ENCODE measurements at places on chromosomes 13 and 19.

- DNase-seq, result no peak
These were observed 4.3 kb downstream of the ZGLP1 start for GRCh38 chr19:10305139-10305806.

GRCh38 chr13:30129411-30129810, 177.9 kb downstream of the KATNAL1 start:
- DNase-seq, result no peak

- DNase-seq, result no peak
These were observed 636 bp upstream of the RB1 start for GRCh38 chr13:48302871-48303358.

DNA sequence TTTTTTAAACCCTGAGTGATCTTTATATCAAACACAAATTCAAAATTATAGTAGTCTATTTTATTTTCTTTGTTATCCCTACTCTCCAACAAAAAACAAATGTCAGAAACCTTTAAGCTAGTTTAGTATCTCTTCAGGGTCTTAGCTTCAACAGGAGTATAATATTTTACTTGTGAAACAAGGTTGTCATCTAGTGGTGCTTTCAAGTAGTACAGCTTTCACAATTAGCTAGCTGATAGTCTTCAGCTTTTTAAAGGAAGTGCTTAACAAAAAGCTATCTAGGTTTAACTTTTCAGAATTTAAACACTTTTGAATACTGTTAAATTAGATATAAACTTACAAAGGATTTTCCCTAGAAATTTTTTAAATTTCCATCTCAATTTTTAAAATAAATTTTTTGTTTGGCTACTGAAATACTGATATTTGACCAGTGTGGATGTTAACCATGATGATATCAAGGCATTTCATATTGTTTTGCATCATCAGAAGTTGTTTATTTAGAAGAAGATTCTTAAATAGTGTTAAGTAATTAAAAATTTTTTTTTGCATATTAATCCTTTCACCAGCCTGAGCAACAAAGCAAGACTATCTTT, 34.2 kb downstream of the TDRD3 start:
- peak; percentile 17 for DNase-seq

- DNase-seq, result no peak
These were observed 9.9 kb downstream of the ZIC5 start for GRCh38 chr13:99961636-99962035.

DNA sequence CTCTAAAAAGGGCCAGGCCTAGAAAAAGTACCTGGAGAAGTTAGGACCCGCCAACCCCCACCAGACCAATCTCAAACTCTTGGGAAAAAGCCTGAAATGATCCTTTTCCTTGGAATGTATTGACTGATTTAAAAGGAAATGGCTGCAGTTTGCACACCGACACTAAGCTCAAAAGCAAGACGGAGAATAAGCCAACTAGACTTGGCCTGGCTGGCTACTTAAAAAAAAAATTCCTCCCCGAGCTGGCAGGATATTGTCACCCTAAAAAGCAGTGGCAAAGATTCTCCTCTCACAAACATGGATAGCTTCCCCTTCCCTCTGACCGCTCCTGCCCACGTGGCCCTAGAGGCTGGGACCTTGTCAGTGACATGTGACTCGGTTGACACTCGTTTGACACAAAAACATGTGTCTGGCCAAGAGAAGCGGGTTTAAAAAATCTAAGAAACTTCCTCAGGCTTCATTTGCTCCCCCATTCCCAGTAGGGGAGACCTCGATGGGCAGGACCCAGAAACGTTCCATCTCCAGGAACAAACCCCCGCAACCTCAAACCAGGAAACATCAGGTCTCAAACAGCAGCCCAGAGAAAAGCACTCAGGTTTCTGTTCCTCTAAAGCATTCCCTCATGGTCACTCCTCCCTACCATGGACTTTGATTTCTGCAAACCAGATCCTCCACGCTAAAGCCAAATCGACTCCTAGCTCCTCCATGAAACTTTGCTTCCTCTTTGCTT, 1.3 kb downstream of the RFX1 start:
- DNase-seq, result no peak

Measured in effector memory CD8-positive, alpha-beta T cell (primary cell).